ENCODE measurements at places on chromosomes 16 and 17. TPM values are rescaled to one million over a fixed set of nuclear protein-coding genes. Genes with fewer than 3 reads are reported as not detected.

GRCh38 chr17:35900280-35900679 lies 20.1 kb upstream of the CCL5 start:
- DNase-seq, result peak; percentile 23

Gene SERPINF2
- 0.89 TPM for total RNA-seq

Gene TEKT1
- total RNA-seq, result not detected

Gene TNFRSF13B
- not detected for total RNA-seq

DNA sequence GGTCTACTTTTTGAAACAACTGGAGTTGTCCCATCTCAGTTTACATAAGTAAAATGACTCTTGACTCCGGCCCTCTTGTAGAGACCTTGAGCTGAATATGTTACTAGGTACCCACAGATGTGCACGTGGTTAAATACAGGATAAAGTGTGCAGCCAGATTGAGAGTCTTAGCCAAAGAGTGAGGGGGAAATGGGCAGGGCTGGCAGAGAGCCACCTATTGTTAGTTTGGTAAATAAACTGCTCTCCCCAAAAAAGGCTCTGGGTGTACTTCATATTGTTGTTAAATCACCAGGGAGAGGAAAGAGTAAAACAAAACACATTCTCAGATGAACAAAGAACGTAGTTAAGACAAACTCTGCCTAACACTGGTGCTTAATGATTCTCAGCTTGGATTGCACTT lies 20.3 kb downstream of the G6PC1 start:
- DNase-seq, result no peak

Gene ZNF469
- 0.65 TPM for total RNA-seq

Gene SPN
- 84.4 TPM for total RNA-seq

GRCh38 chr16:74695450-74696422 lies 4.9 kb downstream of the MLKL start:
- peak; percentile 76 for DNase-seq

- no peak for DNase-seq
Measured at GRCh38 chr16:61243954-61244353, 792.3 kb downstream of the CDH8 start.

DNA sequence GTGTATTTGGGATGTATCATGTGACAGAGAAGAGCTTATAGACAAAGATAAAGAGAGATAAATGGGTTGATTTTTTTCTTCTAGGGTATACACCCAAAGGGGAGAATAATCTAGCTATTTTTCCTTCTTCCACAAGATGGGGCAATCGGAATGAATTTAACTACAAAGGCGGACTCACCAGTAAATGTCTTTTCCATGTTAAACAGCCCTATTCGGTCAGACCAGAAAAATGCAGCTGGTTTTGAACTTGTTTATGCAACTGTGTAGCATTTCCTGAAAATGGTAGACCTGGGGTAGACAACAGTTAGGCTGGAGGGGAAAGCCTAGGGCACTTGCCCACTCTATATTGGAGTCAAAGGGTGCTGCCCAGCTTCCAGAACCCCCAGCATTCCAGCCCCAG lies 477.1 kb downstream of the TOX3 start:
- no peak for DNase-seq

DNA sequence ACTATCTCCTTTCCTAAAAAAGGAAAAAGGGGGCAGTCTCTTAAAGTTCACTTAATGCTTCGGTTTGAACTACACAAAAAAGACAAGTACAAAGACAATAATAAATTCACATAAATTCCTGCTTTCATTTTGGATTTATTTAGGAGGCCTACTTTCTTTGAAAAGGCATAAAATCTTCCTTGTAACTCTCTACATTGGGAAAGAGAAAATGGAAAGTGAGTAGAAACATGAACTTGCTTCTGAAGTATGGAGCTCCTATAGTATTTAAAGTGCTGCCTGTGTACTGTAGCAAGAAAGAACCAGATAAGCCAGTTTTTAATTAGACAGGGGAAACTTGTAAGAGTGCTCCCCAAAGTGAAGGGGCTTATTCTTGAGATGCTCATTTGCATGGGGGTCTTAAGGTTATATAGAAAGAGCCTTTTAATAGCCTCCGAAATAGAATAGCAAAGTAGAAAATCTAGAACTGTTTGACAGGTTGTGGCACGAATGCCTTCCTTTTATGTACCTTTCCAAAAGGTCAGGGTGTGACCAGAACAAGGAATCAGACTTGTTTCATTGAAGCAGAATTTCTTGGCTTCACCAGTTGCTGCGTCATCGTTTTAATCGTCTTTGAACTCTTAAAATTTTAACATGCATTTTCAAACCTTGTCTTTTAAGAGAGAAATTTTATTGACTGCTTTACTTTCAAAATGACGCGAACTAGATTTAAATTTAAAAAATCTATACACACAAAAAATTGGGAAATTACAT lies 12.9 kb downstream of the GAN start:
- no peak for DNase-seq

GRCh38 chr16:71952825-71953224 lies 47.4 kb downstream of the PKD1L3 start:
- no peak for DNase-seq

Gene CPNE7
- total RNA-seq, result 11.4 TPM

DNA sequence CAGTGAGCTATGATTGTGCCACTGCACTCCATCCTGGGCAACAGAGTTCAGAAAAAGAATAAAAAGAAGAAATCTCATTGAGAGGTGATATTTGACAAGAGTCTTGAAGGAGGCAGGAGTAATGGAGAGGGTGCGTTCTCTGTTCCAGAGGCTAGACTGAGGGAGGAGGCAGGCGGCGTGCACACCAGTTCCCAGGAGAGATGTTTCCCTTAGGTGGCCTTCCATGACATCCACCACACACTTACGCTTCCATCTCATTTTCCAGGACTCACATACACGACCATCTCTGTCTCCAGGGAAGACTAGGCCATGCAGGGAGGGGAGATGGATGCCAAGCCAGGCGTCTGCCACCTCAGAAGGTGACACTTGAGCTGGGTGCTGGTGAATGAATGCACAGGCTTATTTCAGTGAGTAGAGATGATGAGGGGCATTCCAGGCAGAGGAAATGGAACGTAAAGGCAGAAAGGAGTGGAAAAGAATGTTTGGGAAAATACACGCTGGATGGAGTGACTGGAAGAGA lies 25.3 kb upstream of the N4BP1 start:
- DNase-seq, result no peak

Gene NUPR1
- not detected for total RNA-seq

DNA sequence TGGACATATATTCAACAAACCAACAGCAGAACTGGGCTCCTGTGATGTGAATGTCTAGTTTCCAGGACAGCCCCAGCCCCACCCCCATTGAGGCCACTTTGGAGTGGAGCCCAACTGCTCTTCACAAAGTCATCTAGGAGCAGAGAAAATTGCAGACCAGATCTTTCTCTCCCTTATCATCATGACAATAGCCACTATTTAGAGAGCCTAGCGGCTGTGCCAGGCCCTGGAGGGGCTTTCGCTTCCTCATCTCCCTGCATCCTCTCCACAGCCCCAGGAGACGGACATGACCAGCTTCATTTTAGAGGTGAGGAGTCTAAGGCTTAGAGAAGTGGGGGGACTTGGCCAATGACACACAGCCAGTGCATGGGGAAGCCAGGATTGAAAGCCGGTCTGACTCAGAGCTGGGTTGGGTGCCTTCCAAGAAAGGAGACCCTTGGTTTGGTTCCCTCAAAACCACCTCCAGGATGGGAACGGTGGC lies 1.4 kb downstream of the PRSS8 start:
- DNase-seq, result no peak

DNA sequence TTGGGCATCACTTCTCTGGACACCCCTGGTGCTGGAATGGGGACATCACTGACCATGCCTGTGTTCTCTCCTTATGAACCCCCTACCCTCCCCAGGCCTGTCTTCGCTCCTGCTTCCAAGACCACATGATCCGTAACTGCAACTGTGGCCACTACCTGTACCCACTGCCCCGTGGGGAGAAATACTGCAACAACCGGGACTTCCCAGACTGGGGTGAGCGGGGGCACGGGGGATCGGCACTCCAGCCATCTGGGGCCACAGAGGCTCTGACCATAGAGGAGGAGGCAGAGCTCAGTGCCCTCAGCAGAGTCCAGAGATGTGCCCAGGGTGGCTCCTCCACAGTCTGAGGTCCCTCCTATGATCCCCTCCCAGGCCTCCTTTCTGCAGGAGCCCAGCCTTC lies 73.5 kb downstream of the SCNN1B start:
- DNase-seq, result no peak

Gene FAM20A
- total RNA-seq, result not detected

DNA sequence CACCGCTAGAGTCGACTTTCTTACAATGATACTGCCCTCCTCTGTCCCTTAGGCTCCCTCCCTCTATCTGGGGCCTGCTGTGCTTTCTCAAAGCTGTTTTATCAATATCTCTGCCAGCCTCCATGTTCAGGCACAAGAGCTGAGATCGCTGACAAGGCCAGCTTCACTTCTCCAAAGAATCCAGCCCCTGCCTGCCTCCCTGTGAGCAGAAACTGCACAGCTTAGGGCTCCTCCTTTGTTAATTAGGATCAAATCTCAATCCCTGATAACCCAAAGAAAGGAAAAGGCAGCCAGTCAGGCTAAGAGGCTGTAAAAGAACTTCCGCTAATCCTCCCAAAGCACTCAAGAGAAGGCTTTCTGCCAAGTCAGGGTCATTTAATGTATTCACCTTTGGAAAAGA lies 616.0 kb upstream of the CDH11 start:
- DNase-seq, result no peak

DNA sequence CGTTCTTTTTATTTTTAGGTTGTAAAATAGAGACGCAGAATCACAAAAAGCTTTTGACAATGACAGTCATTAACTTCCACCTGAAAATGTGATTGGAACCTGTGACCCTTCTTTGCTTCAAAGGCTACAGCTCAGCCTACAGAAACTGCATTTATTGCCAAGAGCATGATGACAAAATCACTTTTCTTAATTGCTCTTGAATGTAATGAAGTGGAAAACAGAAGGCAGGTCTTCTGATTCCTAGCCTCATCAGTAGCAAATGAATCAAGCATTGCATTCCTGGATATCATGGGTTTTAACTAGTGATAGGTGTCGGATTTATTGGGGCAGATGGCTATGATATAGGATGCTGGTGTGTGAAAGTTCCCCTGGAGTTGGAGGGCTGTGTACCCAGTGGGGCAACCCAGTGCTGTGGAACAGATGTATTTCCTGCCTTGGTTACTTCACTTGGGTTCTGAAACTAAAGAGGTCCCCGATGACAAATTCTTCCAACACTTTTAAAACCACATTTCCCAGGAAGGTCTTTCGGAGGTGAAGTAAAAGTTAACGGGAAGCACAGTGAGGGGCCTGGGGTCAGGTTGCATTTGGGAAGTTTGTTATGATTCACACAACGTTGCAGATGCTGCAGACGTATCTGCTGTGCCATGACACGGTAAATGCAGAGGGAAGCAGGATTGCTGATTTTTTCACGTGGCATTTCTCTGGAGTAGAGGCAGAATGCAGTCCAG lies 127.5 kb downstream of the HS3ST3A1 start:
- DNase-seq, result no peak

GRCh38 chr17:7475764-7476422 lies 3.5 kb downstream of the ZBTB4 start:
- DNase-seq, result no peak

DNA sequence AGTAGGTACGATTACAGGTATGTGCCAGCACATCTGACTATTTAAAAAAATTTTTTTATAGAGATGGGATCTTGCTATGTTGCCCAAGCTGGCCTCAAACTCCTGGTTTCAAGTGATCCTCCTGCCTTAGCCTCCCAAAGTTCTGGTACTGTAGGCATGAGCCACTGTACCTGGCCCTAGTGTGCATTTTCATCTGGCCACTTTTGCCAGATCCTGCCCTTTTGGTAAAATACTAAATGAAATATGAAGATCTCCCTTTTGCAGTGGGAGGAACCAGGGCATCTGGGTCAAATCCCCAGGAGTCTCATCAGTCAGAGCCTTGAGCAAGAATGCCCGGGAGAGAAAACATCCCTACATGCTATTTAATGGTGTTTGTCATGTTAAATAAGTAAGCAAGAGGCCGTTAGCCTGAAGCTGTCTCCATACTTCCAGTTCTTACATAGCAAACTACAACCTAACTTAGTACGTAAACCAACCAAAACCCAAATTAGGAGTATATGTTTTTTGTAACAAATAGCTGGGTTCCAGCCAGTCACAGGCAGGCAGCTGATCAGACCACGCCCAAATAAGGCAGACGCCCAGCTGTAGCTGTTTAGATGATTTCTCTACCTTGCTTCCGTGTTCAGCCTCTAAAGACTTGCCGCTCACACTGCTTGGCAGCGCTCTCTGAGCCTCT lies 46.5 kb upstream of the CLEC18A start:
- no peak for DNase-seq

DNA sequence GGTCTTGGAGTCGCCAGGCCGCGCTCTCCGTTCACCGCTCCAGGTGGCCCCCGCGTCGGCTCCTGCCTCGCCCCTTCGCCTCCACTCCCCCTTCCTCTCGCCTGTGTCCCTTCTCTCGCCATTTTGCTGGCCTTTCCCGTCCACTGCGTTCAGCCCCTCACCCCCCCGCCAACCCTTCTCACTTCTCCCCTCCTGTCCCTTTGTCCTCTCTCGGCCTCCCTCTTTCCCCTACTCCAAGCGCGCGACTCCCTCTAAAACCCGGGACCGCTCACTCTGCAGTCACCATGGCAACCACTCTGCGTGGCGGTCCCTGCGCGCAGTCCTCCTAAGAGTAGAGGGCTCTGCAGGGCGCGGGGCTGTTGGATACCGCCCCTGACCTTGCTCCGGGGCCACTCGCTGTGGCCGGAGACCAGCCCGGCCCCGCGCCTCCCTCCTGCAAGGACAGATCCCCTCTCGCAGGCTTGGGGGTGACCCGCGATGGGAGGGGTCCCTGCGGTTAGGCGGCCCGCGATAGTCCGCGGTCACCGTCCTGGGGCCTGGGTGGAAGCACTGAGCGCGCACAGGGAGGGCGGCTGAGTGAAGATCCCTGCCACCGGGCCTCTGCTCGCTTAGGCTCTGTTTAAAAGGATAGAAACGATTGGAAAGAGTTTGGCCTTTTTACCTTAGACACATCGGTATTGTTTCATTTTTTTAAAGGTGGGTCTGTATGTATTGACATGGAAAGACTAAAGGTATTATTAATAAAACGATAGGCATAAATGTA lies 454 bp downstream of the CCDC40 start:
- DNase-seq, result peak; percentile 36

Gene CDRT15L2
- total RNA-seq, result not detected

DNA sequence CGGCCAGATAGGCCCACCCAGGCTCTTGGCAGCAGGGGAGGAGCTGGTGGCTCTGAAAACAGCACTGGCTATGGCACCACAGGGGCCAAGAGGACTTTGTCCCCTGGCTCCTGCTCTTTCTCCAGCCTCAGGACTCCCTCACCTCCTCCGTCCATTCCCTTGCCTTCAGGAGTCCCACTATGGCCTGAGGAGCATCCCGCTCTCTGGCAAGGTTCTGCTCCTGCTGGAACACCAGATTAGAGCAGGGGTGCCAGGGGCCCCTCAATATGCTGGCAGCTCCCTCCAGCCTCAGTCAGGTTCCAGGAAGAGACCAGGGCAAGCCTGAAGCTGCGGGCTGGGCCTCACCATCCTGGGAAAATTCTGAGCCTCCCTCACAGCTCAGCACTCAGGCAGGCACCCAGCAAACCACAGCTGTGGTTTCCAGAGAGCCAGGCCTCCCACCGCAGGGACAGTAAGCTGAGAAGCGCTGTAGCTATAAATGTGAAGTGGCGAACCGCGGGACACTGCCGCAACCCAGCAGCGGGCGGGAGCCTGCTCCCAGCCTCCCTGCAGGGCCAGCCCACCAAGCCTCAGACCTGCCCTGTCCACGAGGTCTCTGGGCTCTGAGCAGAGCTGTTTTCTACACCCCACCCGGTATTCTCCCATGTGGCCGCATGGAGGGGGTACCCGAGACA lies 25.7 kb downstream of the C17orf100 start:
- peak; percentile 19 for DNase-seq

- no peak for DNase-seq
Measured at GRCh38 chr17:34533806-34534527, 45.4 kb upstream of the TMEM132E start.
